ENCODE measurements at places on chromosomes 12 and 14.
A peak's percentile ranks its signal among the peaks of the same experiment; 100 is the strongest.

DNA sequence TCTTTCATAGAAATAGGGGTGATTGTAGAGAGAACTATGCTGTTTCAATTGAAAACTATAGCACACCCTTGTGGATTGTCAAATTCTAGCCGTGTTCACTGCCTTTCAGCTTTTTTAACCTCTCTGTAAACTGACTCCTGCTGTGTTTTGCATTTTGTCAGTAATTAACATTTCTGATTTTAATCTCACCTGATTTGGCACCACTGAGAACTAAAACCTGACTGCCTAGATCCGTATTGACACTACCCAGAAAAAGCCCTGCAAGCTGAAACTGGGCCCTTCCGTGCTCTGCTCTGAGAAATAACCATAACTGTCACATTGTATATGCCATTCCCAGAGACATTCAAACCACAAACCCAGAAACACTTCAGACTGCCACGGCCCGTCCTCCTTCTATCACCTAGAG lies 26.6 kb upstream of the ETV6 start:
- DNase-seq = no peak

DNA sequence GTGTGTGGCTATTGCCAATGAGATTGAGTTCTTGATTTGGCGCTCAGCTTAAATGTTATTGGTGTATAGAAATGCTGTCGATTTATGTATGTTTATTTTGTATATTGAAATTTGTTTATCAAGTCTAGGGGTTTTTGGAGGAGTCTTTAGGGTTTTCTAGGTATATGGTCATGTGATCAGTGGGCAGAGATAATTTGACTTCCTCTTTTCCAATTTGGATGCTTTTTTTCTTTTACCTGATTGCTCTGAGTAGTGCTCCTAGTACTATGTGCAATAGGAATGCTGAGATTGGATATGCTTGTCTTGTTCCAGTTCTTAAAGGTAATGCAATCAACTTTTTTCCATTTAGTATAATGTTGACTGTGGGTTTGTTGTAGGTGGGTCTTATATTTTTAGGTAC lies 99.8 kb upstream of the PMCH start:
- no peak for DNase-seq

DNA sequence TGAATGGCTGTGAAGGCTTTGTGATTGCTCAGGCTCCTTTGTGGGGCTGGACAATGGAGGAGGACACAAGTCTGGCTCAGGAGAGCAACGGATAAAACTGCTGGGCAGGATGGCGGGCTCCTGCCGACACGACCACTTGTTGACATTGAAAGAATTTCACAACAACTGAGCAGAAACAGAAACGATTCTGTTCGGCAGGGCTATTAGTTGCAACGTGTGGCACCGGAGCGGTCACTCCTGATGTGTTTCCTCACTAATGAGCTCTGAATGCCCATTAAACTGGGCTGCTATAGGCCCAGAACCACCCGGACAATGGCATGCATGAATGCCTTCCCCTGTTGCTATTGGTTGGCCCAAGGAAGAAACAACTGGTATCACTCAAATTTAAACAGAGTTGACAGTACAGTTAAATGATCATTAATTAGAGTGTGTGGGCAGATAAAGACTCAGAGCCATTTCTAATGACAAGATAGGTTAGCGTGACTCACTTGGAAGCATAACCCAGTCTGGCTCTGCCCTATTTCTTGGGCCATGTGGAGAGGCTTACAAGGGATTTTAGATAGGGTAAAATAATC lies 142.9 kb downstream of the ASCL1 start:
- DNase-seq = no peak

DNA sequence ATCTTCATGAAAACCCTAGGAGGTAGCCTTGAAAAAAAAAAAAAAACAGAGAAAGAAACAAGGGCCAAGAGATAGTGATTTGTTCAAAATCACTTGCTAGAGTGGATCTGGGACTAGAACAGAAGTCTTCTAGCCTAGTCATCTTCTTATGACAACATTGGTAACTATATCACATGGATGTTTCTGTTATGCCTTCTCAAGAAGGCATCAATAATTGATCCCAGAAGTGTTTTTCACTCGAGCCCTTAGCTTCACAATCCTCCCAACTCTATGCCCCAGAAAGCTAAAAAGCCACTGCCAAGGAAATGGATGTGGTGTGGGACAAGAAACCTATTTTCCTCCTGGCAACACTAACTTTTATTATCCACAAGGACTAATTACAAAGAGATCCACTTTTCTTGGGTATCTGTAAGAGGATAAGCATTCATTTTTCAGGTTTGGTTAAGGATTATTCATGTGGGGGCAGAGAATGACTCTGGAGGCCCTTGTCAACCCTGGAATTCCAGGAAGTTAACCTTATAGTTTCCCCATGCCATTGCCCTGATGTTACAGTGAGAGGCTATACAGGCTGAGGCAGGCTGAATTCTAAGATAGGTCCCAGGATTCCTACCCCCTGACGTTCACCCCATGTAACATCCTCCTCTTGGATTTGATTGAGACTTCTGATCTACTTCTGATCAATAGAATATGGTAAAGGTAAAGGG lies 67.7 kb upstream of the CPM start:
- peak; percentile 70 for DNase-seq

DNA sequence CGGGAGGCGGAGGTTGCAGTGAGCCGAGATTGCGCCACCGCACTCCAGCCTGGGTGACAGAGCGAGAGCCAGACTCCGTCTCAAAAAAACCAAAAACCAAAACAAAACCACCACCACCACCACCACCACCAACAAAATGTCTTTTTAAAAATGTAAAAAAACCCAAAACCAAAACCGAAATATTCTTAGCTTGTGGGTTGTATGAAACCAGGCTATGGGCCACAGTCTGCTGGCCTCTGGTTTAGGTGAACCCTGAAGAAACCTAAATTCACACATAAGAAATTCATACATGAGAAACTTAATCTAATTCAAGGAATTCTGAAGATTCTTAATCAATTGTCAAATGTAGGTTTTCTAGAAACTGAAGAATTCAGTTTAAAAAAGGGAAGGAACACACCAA lies 37.6 kb downstream of the INSM2 start:
- DNase-seq = no peak

- no peak for DNase-seq
Measured at GRCh38 chr14:51969852-51970540, 19.4 kb upstream of the RTRAF start.

DNA sequence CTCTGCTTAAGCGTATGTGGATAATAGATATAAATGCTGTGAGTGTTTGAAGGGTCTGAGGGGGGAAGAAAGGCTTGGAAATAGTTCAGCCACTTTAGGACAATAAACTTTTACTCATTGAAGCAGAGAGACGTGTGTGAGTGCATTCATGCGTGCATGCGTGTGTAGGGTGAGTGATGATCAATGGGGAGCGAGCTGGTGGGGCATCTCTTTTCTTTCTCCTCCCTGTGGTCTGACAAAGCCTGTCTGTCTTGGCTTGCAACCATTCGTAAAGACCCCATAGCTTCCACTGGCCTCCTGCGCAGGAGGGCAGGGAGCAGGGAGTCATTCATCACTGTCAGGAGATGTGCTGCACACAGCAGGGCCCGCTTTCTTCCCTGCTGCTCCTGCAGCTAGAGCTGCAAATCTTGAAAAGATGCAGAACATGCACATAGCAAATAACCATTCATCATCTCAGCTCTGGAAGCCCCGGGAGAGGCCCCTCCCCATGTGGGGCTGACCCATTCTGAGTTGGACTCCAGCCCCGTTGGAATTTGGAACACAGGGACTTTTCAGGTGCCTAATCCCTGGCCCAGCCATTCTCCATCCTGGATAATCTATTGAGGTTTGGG lies 223.2 kb downstream of the PPM1H start:
- no peak for DNase-seq

DNA sequence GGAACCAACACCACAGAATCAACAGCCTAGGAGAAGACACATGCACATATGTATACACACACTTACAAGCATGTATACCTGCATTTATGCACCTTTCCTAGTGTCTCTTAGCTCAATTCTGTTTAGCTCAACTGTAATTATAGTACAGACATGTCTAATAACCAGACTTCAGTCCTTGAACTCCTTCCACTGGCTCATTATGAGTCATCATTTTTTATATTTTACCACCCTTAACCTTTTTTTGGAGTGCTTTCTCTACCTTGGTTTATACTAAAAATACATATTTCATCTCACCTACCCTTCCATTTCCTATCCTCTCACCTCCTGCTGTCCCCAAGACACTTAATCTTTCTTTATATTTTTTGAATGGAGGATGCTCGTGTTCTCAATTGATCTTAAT lies 110.4 kb downstream of the ARID2 start:
- DNase-seq = no peak
